AG08395 (cell line): ENCODE measurements at places on chromosomes 5 and 9.
A peak's percentile ranks its signal among the peaks of the same experiment; 100 is the strongest.

- DNase-seq = no peak
Observed at GRCh38 chr9:37593883-37594448, 1.6 kb upstream of the TOMM5 start.

- DNase-seq = no peak
Observed at GRCh38 chr5:114418176-114419066, 56.6 kb downstream of the KCNN2 start.

DNA sequence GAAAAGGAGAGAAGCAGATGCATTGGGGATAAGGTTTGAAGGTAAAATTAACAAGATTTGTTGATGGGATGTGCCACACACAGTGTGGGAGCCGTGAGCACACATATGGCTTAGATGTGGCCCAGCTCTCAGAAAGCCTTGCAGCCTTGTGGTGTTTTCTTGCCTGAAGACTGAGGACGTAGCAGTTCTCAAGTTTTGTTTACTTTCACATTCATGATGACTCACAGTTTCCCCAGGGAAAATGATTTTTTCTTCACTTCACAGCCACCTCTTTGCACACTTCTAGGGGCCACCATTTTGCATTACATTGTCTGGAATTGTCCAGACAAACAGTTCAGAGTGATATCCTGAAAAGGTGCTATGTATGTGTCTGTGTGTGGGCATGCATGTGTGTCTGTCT is 126.2 kb downstream of the BASP1 start:
- DNase-seq = peak; percentile 69

- DNase-seq = no peak
Observed at GRCh38 chr5:93278896-93279295, 302.1 kb downstream of the NR2F1-AS1 start.

GRCh38 chr5:112795944-112796678 is 58.4 kb downstream of the APC start:
- no peak for DNase-seq

- no peak for DNase-seq
Observed at GRCh38 chr9:3516667-3517330, 9.0 kb downstream of the RFX3 start.
